ENCODE measurements at places on chromosomes 1 and 21.
A peak's percentile ranks its signal among the peaks of the same experiment; 100 is the strongest.

GRCh38 chr1:177973585-177973984, 3.7 kb upstream of the SEC16B start:
- no peak for DNase-seq

GRCh38 chr1:1022302-1023009, 2.5 kb downstream of the AGRN start:
- DNase-seq: no peak

GRCh38 chr1:242008826-242009495, 10.1 kb upstream of the MAP1LC3C start:
- no peak for DNase-seq

GRCh38 chr1:215569986-215570824, 3.1 kb downstream of the KCTD3 start:
- DNase-seq: no peak

- no peak for DNase-seq
Observed at GRCh38 chr1:64745986-64746940, 1.4 kb downstream of the RAVER2 start.

DNA sequence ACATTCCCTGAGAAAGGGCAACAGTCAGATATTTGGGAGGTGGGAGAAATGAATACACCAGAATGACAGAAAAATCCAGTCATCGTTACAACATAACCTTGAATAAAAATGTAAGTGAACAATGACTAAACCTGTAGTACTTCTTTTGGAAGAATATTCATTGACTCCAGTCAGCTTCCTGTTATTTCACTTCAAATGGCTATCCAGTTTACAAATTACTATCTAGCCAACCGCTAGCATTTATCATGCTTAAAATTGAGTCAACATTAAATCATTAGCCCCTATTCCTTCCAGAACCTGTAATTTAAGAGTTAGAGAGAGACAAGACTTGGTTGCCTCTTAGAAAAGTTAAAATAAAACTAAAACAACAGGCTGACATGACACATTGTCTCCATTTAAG, 33.6 kb downstream of the WLS start:
- DNase-seq: no peak

DNA sequence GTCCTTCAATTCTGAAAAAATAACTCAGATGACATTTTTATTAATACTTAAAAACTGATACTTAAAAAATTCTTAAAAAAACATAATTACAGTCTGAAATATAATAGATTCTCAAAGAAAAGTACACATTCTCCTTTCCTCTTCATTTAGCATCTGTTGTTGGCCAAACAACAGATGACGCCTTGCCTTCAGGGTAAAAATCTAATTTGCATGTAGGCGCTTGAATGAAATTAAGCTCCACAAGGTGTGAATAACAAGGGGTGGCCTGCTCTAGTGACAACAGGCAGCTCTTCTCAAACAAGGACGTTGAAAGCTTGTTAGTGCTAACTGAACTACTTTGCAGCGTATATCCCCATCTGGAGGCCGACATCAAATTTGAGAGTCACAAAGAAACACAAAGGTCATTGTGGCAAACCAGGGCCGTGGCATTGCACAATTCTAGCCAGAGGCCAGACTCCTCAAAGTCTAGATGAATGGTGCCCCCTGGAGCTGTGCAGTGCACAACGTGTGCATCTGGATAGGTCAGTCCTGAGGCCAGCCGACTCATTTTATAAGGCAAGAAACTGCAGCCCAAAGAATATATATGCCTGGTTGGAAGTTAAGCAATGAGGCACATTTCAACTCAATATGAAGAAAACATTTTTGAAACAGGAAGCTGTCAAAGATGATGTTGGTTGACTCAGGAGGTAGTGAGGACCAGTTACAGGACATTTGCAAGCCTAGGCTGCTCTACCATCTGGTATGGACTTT, 459.2 kb upstream of the RUNX1 start:
- no peak for DNase-seq

DNA sequence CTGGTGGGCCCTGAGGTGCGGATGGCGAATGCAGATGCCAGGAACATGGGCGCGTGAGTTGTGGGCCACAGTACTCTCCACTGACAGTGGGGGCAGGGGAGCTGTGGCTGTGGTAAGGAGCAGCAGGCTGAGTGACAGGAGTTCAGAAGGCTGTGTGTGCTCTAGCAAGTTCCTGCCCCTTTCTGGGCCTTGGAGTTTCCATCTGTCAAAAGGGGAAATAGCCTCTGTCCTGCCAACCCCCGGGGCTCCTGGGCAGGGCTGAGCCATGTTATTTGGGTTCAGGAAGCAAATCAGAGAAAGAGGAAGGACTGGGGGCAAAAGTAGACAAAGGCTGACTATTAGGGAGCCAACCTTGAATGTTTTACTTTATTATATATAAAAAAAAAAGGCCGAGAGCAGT, 19.5 kb upstream of the MFN2 start:
- DNase-seq: no peak

DNA sequence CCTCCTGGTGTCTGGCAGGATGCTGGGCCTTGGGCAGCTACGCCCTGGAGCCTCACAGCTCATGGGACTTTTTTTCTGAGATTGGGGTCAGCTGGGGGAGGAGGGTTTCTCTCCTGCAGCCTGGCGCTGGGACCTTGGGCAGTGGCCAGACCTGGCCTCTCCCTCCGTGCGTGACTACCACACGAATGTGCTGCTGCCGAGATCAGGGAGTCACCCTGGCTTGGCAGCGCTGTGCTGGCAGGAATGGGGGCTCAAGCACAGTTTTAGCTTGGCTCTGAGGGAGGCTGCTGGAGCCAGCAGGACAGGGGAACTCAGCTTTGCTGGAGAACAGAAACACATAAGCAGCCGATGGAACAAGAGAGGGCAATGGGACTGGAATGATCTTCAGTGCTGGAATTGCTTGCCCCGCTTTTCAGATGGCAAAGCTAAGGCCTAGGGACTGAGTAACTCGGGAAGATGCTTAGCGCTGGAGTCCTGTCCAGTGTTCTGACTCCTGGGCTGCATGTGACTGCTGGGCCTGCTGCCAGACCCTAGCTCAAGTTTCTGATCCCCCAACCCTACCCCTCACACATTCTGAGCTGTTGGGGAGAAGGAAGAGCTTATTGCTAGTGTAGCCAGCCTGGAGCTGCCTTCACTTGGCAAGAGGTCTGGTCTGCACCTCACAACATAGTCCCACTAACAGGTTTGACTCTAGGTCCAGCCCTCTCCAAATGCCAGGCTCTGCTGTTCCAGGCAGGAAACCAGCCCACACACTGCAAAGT, 69.9 kb downstream of the NAV1 start:
- DNase-seq: no peak

- DNase-seq: no peak
Observed at GRCh38 chr21:14382486-14382834, 486 bp downstream of the HSPA13 start.

DNA sequence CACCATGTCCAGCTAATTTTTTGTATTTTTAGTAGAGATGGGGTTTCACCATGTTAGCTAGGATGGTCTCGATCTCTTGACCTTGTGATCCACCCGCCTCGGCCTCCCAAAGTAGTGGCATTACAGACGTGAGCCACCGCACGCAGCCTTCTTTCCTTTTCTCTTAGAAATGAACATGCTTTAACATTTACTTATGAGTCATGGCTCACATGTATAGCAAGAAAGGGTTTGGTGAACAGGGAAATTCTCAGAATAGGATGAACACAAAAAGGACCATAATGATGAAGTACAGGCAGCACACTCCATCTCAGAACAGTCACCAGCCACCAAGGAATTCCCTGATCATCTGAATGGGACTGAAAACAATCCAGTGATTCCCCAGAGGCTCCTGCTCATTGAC, 9.4 kb upstream of the VAMP4 start:
- DNase-seq: no peak

DNA sequence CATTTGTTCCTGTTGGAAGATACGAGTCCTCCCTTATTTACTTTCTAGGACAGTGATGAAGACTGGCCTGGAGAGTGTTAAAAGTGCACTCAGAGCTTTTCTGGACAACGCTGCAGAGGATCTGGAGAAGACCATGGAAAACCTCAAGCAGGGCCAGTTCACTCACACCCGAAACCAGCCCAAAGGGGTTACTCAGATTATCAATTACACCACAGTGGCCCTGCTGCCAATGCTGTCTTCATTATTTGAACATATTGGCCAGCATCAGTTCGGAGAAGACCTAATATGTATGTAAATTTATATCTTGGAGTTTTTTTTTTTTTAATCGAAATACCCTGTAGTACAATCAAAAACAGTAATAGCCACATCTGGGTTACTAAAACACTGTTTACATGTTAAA, 190.5 kb downstream of the ZP4 start:
- no peak for DNase-seq

DNA sequence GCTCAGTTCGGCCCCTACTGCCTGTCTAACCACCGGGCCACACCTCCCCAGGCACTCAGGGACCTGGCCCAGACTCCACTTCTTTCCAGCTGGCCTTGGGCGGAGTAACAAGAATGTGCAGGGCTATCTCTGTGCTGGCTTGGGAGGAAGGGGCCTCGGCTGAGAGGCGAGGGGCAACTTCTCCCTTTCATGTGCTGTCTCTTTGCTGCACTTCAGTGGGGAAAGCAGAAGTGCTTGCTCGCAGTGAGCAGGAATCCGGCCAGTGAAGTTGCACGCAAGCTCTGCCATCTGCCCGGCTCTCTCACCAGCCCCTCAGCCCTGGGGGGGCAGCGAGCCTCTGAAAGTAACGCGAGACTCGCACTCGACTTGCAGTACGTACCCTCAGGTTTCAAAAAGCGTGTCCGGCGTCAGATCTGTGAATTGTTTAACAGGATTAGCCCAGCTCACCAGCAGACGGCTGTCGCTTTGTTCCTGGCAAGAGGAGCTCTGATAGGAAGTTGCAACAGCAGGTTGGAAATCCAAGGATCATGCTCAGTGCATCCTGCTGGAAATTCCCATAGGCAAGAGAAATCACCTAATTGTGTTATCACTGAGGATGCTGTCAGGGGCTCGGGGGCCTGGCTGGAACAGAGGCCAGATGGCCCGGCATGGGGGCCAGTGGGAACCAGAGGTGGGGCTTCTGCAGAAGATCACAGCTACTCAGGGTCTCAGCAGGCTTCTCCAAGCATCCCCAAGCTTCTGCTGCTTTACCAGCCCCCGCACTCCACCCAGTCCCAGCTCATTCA, 221.1 kb downstream of the NPHP4 start:
- DNase-seq: no peak

DNA sequence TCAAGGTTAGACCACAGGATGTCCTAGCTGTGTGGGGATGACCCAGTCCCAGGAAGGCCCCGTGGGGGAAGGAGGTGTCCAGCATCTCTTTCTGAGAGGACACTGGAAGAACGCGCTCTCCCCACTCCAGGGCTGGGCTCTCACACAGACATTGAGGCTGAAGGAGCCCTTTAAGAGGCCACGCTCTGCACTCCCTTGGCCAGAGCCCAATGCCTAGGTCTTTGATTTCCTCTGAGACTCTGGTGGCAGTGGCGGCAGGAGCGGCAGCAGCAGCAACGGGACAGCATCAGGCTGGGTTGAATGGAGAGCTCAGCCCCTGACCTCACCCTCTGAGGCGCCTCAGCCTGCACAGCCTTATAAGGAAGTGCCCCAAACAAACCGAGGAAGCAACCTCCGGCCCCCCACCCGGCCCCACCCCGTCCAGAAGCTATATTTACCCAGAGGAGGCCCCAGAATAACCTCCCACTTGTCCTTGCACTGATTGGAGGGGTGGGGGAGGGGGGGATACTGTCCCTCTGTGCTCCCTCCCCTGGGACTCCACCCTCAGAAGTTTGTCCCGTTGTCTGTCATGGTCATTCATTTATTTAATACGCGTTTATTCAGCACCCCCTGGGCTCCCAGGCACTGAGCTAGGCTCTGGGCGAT, 12.3 kb downstream of the NES start:
- DNase-seq: no peak

DNA sequence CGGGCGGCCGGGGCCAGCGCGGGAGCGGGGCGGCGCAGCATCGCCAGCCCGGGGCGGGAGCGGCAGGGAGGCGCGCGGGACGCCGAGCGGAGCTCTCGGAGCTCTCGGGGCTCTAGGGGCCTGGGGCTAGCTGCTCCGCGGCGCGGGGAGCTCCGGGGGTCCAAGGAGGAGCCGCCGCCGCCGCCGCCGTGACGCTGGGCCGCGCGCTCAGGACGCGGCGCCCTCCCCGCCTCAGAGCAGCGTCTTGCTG, 147 bp downstream of the CLSTN1 start:
- DNase-seq: no peak

GRCh38 chr1:206581571-206581981, 30.7 kb downstream of the EIF2D start:
- no peak for DNase-seq

GRCh38 chr1:200376528-200376927, 33.3 kb downstream of the ZNF281 start:
- DNase-seq: no peak

DNA sequence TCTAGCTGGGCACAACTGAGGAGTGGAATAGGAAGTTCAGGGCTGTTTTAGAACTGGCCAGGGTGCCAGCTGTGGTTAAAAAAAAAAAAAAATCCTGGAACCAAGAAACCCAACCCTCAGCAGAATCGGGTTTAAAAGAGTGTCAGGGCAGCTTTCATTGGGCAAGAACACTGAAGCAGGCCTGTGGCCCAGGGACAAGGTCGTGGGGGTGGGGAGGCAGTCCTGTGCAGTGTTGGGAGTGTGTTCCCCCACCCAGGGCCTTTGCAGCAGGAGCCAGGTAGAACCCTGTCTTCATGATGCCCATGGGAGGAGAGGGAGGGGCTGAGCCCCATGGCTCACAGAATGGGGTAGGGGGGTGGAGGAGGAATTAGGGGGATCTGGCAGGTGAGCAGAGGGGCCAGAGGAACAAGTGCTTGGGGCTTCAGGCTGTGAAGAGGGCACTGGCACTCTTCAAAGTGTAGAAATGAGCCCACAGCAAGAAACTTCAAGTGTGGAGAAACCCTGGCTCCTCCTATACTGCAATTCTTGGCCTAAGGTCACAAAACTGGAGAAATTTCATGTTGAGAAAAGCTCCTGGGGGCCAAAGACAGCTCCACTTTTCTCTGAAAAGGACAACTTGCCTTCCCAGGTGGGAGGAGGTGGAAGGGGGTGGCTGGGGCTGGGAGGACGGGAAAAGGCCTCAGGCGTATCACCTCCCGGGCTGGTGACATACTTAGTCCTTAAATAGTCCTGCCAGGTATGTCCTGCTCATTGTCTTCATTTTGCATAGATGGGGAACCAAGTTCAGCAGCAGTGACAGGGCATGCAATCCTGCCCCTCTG, 39.3 kb downstream of the KIAA1614 start:
- DNase-seq: no peak

GRCh38 chr1:173479649-173480048, 2.5 kb downstream of the PRDX6 start:
- no peak for DNase-seq

DNA sequence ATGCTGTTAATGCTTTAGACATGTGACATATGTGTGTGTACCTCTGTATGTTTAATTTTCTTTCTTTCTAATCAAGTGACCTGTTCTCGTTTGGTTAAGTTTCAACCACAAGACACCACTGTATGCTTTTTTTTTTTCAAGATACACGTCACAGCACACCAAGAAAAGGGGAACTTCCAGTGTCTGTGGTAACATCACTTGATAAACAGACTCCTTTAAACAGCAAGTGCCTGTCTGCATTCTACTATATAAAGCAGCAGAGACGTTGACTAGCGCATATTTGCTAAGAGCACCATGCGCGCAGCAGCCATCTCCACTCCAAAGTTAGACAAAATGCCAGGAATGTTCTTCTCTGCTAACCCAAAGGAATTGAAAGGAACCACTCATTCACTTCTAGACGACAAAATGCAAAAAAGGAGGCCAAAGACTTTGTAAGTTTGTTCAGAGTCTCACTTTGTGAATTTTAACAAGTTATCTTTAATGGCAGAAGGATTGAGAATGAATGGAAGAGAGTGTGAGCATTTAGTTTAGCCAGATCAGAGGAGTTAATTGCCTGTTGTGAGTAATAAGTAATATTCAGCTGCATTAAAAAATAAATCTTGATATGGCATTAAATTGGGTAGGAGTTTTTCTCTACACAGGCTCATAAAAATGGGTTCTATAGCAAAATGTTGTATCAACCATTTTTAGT, at the start of gene RGS1:
Gene RGS1, plus strand, starts transcription at position 275 of the 691 bp plus-strand sequence. Its CDS starts 20 bp downstream, at position 295.
- peak; percentile 24 for DNase-seq
